Iris pigment epithelial cell (primary cell): ENCODE measurements at places on chromosomes 7 and 10.
A peak's percentile ranks its signal among the peaks of the same experiment; 100 is the strongest.

DNA sequence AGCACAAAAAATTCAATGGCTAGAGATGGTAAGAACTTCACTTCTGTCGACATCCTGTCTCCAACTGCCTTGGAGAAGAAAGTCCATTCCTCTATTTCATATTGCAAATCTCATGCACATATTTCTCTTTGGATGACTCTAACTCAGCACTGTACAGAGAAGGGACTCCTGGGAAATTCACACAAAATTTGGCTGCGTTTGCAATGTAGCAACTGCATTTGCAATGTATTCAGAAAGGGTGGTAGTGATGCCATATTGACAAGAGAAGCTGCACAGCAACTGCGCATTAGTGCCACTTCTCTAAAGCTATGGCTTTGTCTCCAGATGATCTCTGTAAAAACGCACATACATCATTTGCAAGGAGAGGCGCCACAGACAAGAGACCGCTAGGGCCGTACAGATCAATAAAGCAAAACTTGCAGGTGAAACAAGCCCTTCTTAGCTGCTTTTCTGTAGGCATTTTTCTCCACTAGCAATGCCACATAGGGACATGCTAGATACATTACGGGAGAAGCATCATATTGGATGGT, 389.5 kb downstream of the TCERG1L start:
- DNase-seq: no peak

GRCh38 chr10:45526309-45526905, 146.2 kb downstream of the ZFAND4 start:
- DNase-seq: no peak

- DNase-seq: no peak
Observed at GRCh38 chr10:82091413-82091812, 216.4 kb downstream of the NRG3 start.

- no peak for DNase-seq
Observed at GRCh38 chr7:106982415-106982814, 62.1 kb upstream of the PRKAR2B start.

DNA sequence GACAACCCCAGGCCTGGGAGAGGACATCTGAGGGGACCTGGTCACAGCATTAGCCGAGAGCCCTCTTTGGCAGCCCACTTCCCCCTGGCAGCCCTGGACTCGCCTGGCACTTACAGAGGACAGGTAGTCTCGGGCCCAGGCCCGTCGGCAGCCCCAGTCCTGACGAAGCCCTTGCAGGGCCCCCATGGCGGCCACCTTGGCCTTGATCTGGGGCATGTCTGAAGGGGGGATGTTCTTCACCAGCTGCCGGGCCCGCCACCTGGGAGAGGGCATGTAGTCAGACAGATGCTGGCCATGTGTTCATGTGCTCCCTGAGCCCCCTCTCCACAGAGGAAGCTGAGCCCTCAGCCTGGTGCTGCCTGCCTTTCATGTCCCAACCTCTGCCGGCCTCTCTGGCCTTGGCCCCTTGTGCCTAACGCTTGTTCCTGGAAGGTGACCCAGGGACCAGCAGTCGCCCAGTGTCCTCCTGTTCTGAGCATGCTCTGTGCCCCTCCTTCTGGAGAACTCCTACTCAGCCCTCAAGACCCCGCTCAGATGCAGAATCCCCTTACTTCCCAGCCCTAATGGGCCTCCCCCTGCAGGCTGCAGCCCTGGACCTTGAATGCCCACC, 13.9 kb downstream of the MYO1G start:
- no peak for DNase-seq

DNA sequence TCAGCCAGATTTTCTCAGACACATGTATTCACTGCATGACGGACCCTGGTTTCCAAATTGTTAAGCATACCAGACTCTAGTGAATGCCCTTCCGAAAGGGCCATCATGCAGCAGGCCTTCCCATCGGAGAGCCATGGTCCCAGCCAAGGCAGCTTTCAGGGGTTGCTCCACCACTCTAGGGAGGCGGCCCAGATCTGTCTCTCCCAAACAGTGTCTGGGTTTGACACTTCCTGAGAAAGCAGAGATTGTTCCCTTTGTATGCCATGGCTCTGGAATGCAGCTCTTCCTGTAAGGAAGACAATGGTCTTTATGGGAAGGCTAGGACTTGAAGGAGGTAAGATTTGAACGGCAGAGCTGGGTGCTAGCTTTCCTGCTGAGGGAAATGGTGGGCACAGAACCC, 178.8 kb upstream of the BMPER start:
- no peak for DNase-seq

DNA sequence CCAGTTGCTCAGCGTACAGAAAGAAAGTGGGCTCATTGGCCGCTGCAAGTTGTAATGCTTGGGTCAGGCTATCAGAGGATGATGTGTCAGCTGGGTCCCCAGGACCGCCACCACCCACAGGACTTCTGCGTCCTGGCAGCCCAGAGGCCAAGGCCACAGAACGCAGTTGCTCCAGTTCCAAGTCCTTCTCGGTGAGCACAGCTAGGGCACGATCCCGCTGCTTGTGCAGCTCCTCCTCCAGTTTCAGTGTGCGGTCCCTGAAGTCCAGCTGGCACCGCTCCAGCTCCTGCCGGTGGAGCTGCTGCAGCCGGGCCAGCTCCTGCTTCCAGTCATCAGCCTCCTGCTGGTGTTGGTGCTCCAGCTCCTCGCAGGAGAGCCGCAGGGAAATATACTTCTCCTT, 3.0 kb downstream of the GCC1 start:
- peak; percentile 23 for DNase-seq

- no peak for DNase-seq
Observed at GRCh38 chr10:15453926-15454325, 82.8 kb upstream of the FAM171A1 start.

DNA sequence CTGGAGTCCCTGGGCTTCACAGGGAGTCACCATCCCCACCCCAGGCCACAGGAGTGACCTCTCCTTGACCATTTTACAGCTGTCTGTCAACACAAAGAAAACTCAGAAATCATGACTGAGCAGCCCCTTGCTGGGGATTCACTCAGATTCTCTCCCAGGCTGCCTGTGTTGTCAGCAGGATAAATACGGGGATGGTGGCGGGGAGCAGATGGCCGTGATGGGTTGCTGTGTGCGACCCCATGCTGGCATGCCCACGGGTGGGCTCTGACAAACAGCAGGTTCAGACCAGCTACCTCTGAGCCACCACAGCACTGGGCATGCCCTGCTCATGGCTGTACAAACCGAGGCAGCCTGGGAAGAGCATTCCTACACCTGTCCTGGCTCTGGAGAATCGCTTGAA, 136.1 kb downstream of the SLIT1 start:
- no peak for DNase-seq

DNA sequence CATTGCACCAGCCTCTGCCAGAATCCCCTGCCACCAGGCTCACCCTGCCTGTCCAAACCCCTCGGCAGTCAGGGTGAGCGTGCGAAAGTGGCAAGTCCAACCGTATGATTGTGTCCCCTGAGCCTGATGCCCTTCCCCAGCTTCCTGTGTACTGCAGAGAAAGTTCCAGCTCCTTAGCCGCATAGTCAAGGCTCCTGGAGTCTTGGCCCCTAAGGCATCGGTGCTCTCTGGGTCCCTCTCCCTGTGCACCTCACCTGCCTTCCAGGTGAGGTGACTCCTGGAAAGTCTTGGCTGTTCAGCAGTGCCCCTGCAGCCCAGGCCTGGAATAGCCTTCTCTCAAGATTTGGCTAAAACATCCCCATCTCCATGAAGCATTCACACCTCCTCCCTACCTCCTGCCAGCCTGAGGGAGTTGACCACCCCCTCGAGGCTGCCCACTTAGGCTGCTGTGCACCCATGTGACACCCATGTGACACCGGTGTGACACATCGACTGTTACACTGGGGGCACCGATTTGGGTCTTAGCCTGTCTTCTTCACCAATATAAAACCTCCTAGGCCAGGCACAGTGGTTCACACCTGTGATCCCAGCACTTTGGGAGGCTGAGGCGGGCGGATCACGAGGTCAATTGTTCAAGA, 56.1 kb upstream of the ELN start:
- no peak for DNase-seq

DNA sequence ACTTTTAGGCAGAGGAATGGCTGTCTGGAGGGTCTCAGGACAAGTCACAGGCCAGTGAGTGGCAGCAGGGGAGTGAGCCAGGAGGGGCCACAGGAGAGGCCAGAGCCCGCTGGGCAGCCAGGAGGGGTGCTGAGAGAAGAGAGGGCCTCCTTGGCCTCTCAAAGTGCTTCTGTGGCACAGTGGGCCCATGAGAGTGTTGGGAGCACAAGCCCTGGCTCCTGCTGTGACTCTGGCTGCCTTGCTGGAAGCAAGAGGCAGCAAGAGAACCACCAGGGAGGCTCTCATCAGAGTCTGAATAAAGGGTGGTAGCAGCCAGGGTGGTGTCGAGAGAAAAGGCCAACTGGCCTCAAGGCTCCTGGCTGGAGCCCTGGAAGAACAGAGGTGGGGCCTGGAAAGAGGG, 91.1 kb downstream of the VOPP1 start:
- no peak for DNase-seq

- DNase-seq: no peak
Observed at GRCh38 chr10:14485986-14486385, 155.3 kb upstream of the FRMD4A start.

- no peak for DNase-seq
Observed at GRCh38 chr7:114095885-114096284, 177.1 kb upstream of the PPP1R3A start.

GRCh38 chr10:97888641-97889262, 39.1 kb downstream of the GOLGA7B start:
- peak; percentile 25 for DNase-seq

DNA sequence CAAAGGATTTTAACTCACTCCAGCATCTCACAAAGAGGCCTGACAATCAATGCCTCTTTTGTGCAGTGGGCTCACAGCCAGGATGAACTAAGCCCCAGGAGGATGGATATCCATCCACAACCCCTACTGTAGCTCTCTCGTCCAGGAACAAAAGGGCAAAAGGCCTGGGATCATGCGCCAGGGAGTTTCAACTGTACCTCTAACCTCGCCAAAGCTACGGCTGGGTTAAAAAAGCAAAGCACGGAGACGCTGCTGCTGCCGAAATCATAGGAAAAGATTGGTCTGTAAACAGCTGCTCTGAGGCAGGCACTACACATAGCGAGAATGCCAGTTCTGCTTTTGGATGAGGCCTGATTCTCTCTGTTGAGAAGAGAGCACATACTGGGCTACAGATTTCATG, 32.1 kb downstream of the VSTM4 start:
- DNase-seq: no peak

DNA sequence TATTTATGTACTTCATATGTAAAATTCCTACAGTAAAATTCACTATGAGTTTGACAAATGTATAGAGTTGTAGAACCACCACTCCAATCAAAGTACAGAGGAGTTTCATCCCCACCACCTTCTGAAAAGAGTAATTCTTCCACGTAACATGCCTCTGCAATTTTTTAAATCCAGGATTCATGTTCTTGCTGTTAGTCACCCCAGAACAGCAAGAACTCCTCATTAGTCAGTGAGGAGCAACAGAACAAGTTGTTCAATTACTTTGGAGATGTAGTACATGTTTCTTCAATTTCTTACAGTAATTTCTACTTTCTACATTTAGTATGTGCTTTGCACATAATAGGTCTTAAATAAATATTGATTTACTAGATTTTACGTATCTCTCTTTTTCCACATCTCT, 248.1 kb downstream of the ABCA13 start:
- DNase-seq: no peak

GRCh38 chr7:69674701-69675182, 76.5 kb downstream of the AUTS2 start:
- DNase-seq: no peak

GRCh38 chr10:71771204-71771603, 2.1 kb downstream of the VSIR start:
- no peak for DNase-seq

- no peak for DNase-seq
Observed at GRCh38 chr7:142771353-142771723, 568 bp downstream of the PRSS2 start.

GRCh38 chr7:103866919-103867318, 122.5 kb downstream of the RELN start:
- no peak for DNase-seq

DNA sequence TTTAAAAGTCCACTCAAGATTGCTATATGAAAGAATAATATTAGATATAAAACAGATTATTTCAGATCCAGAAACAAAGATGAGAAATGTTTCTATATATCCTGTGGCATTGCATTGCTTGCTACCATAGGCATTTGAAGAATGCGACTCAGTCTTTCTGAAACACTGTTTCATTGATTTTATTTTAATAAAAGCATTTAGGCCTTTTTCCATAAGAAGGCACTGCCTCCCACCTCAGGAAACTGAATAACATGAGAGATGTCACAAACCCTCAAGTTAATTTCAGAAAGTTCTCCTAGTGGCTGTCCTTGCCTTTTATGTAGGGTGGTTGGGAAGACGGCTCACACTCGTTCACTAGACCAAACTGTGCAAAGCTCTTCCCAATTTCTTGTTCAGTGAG, 23.3 kb downstream of the PRPS1L1 start:
- DNase-seq: peak; percentile 46

DNA sequence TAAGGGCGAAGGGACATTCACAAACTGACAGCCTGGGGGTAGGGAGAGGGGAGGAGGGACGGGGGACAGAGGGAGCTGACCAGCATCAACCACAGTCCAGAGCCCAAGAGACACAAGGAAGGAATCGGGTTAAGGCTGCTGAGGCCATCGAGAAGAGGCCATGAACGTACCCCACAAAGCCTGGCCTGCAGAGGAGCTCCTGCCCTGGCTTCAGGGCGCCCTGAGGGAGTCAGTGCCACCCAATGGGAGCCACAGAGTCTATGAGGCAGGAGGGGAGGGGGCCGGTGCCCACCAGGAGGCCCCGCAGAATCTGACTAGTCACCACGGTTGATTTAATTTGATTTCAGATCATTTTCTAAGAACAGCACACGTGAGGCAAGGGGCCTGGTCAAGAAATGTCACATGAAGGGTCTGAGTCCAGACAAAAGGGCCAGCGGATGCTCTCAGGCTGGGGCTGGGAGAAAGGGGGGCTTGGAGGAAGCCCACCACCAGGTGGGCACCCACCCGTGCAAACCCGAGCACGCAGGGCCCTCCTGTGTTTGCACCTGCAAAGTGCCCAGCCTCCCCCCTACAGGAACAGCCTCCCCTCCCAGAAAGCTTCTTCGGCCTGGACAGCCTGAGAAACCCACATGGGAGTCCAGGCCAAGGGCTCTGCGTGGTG, 40.4 kb downstream of the CAMK2B start:
- DNase-seq: no peak

GRCh38 chr10:142371-142770, 7.1 kb downstream of the ZMYND11 start:
- no peak for DNase-seq

DNA sequence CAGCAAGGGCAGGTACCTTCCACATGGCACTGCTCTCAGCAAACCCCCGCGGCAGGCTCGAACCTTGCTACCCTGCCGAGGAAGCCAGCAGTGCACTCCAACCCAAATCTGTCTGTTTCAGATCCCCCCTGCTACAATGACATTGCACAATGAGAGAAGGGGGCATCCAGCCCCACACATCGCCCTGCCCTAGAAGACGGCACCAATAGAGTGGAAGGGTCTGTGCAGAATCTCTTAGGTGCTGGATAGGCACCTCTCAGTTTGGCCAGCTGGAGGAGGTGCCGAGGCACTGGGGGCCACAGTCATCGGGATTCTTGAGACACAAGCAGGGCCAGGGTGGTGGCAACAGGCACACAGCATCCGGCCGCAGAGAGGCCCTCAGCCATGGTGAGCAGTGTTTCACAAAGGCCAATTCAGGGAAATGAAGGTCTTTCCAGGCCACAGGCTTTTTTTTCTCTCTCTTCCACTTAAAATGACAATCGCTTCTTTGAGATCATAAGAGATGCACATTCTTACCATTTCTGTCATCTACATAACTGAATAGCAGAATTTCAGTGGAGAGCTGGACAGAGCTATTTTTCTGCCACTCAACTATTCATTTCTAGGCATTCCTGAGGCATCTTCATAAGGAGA, 281.3 kb downstream of the TNS3 start:
- DNase-seq: no peak
